ENCODE measurements at places on chromosomes 3 and 15. TPM values are rescaled to one million over a fixed set of nuclear protein-coding genes. Genes with fewer than 3 reads are reported as not detected.

DNA sequence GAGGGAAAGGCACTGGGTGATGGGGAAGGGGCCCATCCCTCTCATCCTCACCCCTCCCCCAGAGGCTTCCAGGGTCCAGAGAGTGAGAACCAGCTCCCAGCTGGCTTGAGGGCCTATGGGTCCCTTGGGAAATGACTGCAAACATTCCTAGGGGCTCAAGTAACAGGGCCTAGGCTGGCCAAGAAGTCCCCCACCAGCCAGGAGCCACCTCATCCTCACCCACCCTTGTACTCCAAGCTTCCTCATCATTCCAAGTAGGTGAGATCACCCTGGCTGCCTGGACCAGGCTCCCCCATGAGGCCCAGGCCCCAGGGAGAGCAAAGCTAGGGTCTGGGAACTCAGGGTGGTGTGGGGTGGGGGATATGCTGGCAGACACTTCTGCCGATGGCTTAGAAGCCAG, 14.8 kb downstream of the LOXL1 start:
- DNase-seq: no peak

DNA sequence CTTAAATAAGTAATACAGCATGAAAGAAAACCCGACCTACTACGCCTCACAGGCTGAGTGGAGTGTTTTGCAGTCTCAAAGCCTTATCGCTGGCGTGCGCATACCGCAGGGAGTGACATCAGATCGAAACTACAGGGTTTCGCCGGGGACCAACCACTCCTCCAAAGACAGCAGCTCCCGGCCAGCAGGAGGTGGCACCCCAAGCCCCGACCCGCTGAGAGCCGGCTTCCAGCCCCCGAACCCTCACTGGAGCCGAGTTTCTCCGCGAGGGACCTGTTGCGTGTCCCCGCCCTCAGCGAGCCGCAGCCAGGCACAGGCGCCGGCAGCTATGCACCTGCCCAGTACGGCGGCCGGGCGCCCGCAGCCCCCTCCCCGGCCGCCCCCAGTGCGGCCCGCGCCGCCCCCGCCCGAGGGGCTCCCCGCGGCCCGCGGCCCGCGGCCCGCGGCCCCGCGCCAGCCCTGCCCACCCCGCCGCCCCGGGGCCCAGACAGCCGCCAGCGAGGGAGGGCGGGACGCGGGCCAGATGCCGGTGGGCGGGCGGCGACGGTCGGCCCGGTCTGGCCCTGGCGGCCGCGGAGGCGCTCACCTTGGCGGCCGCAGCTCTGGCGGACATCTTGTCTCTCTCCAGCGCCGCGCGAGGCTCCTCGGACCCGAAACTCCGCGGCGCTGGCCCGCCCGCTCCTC, 710 bp downstream of the TJP1 start:
- DNase-seq: peak; percentile 80

DNA sequence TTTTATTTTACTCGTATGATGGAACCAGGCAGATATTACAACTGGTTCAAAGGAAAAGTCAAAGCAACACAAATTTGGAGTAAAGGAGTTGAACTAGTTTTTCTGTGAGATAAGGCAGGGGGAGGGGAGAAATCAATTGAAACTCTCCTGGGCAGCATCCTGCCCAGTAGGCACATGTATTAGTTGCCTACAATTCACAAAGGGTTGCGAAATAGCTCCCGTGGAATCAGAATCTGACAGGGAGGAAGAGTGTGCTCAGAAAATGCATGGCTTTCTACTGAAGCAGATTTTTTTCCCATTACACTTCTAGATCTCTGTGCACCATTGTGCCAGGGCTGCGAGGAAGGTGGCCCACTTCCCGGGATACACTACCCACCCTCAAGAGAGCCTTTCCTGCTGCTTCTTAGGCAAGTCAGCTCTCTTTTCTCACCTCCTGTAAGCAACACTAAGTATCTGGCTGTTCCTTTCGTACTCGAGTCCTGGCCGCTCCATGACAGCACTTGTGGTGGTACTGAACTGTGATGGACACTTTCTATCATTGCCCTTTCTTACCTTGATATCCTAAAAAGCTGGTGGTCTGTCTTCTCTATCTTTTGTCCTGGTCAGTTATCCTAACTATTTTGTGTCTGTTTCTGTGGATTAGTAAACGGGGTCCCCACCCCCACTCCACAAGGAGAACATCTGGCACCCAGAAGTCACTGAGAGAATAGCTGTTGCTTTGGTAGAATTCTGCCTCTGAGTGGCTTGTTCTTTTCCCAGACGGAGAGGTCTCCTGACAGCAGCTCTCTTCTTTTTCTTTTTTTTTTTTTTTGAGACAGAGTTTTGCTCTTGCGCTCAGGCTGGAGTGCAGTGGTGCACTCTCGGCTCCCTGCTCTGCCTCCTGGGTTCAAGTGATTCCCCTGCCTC, 74.8 kb downstream of the RPL39L start:
- DNase-seq: no peak

DNA sequence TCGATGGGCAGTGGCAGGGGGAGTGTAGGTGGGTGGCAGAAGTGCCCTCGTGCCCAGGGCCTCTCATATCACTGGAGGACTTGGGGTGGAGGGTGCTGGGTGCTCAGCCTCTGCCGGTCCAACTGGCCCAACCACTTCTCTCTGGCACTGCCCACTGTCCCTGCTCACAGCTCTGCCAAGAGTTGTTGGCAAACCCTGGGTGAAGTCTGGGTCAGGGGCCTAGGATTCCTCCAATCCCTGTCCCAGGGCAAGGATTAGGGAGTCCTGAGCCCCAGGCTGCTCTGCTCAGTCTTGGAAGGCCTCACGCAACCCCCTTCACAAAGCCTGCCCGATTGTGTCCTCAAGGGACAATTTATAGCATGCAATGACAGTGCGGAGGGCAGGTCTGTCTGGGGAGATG, 5.2 kb upstream of the PRKCD start:
- DNase-seq: no peak

SCAMP5 gene
- 2.8 TPM for total RNA-seq

- DNase-seq: no peak
Measured at GRCh38 chr3:183540501-183541234, 14.8 kb downstream of the KLHL6 start.

ETV5 gene
- 3.4 TPM for total RNA-seq

SH2D7 gene
- total RNA-seq: not detected

STRA6 gene
- not detected for total RNA-seq

GRCh38 chr3:182105875-182106274, 394.1 kb downstream of the SOX2 start:
- no peak for DNase-seq

GRCh38 chr3:81694662-81695061, 66.8 kb downstream of the GBE1 start:
- no peak for DNase-seq

GRCh38 chr3:194247350-194247740, 103.8 kb downstream of the CPN2 start:
- DNase-seq: no peak

DNA sequence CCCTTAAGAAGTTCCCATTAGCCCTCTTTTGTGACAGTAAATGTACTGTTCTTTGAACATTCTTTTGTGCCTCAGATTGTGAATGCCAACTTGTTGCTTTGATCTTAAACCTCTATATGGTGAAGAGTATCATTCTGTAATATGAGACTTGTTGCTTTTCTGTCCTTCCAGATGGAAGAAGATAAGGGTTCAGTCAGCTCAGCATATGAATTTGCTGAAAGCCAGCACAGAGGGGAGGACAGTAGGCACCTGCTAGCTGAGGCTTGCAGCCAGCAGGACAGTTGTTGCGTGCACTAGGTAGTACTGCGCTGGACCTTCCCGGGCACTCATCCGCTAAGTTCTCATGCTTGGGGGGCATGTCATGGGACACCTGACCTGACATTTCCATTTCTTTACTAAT, 74.7 kb downstream of the DCUN1D1 start:
- no peak for DNase-seq

HRG gene
- total RNA-seq: not detected

DNA sequence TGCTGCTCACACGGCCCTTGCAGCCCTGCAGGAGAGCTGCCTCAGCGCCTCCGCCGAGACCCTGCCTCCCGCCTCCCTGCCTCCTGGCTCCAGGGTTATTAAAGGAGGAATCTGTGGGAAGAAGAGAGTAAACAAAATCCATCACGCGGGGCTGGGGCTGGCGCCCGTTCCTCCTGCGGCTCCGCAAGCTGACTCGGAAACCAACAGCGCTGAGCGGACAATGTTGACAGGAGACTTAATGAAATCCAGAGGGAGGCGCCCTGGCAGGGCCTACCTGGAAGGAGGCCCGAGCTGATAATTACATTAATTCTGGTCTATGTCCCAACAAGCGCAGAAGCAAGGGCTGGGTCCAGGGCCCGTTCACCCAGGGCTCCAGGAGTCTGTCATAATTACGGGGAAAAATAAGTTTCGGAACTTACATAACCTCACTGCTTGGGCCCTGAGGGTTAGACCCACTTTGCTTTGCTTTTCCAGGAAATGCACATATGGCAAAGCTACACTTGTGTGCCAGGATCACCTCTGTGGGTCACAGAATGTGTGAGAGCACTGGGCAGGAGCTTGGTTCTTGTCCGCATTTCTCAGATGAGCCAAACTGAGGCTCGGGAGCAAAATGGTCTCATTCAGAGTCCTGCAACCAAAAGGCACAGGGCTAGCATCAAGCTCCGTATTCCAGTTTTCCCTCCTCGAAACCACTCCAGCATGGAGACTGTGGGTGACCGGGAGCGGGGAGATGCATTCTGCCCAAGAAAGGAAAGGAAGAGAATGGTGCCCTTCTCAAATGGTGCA, 43.8 kb upstream of the SLC6A6 start:
- DNase-seq: peak; percentile 85

DNA sequence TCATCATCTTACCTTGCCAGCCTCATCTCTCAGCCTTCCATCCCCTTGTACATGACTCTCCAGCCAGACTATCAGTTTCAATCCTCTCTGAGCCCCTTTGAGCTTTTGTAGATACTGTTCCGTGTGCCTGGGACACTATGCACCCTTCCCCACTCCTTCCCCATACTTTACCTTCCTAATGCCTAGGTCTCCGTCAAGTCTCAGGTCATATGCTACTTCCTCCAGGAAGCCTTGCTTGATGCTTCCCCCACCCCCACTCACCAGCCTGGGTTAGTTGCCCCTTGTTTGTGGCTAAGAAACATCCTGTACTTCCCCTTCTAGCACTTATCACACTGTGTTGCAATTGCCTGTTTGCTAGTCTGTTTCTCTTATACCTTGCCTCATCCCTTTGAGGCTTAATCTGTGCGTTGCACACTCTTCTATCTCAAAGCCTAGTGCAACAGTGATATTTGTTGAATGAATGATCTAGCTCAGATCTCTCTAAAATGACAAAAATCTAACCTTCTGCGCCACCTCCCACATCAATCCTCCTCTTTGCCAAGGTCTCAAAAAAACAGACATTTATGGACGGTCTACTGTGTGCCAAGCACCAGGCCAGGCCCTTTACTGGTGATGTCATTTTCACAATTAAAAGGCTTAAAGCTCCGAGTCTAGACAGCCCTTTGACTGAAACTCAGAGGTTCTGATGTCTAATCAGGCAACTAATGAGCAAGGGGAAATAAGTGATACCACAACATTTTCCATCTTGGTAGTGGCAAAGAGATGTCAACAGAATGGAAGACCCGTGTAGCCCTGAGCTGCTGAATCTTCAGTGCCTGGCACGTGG, 6.5 kb upstream of the USP3 start:
- no peak for DNase-seq

NTRK3 gene
- 4.0 TPM for total RNA-seq

MFAP1 gene
- total RNA-seq: 19.3 TPM

- no peak for DNase-seq
Measured at GRCh38 chr15:61661791-61662190, 398.5 kb downstream of the VPS13C start.

- DNase-seq: no peak
Measured at GRCh38 chr3:181770296-181770695, 58.6 kb downstream of the SOX2 start.

SCAANT1 gene
- not detected for total RNA-seq

- DNase-seq: no peak
Measured at GRCh38 chr3:191369616-191370010, 39.3 kb upstream of the UTS2B start.

GRCh38 chr15:84947947-84948830, 33.5 kb upstream of the PDE8A start:
- peak; percentile 47 for DNase-seq

DNA sequence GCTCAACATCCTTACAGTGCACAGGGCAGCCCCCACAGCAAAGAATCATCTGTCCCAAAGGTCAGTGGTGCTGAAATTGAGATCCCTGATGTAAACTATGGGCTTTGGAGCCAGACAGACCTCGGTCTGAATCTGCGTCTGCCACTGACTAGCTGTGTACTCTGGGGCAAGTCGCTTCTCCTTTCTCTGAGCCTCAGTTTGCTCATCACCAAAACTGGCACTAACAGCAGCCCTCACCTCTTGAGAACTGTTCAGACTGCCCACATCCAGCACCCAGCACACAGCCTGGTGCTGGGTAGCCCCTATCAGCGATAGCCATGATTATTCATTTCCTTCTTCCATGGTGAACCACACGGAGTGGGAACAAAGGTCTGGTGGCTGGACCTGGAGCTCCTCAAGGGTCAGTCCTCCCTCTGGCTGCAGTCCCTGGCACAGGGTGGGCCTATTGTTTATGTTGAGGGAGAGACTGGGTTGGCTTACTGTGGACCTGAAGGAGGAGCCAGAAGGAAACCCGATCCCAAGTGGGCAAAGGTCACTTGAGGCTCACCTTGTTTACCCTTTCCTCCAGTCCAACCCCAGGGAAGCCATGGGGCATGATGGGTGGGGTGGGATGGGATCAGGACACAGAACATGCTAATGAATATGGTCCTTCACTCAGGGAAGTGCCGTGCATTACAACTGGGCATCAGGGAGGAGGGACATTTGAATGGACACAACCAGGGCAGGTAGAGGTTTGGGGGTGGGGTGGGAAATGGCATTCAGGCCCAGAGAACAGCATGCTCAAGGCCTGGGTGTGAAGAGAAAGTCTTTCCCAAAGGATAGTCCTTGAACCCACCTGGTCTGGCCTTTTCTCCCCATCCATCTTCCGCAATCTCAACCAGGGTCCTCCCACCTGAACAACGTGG, 1.6 kb upstream of the PRKCD start:
- DNase-seq: no peak

- no peak for DNase-seq
Measured at GRCh38 chr15:90037511-90037860, 36.4 kb downstream of the ZNF710 start.

DNA sequence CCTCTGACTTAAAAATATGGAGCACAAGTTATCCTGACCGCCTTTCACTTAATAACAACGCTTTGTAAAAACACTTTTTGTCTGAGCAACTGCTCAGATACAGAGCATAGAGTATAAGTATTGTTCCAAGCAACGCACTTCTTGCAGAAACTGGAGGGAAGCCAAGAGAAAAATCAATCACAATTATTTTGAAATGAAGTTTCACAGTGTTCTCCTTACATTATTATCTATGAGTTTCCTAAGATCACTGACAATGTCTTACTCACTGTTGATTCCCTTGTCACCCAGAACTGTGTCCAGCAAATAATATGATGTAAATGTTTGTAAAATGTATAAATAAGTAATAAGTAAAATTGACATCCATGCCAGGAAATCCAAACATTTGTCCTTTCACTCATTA, 184.6 kb upstream of the GPR149 start:
- DNase-seq: no peak

COL8A1 gene
- total RNA-seq: 12.0 TPM
